Activated naive CD8-positive, alpha-beta T cell treated with anti-CD3 and anti-CD28 coated beads for 36 hours (primary cell): ENCODE measurements at places on chromosomes 5 and 9. TPM values are rescaled to one million over a fixed set of nuclear protein-coding genes. Genes with fewer than 3 reads are reported as not detected.

- DNase-seq: no peak
Observed at GRCh38 chr5:57586649-57587048, 104.0 kb upstream of the ACTBL2 start.

DNA sequence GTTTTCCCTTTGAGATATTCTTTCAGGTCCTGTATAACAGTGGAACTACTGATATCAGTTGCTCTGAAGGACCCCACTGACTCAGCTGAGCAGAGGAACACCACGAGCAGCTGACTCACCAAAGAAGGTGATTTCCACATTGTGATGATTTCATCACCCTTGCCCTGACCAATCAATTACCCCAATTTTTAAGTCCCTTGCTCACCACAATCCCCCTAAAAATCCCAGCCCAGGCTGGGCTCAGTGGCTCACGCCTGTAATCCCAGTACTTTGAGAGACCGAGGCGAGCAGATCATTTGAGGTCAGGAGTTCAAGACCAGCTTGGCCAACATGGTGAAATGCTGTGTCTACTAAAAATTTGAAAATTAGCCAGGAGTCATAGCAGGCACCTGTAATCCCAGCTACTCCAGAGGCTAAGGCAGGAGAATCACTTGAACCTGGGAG is 125.3 kb upstream of the ABCA1 start:
- peak; percentile 50 for DNase-seq

NUTM2G gene
- total RNA-seq: not detected

DNA sequence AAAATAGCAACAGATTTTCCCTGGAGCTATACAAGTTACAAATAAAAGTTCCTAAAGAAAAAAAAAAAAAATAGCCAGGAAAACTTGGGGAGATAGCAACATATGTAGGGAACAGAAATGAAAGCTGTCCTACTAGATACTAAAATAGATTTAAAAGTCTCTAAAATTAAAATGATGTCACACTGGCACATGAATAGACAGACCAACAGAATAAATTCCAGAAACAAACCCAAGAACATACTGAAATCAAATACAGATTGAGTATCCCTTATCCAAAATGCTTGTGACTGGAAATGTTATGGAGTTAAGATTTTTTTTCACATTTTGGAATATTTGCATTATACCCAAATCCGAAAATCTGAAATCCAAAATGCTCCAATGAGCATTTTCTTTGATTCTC is 23.8 kb downstream of the GOLPH3 start:
- no peak for DNase-seq

DNA sequence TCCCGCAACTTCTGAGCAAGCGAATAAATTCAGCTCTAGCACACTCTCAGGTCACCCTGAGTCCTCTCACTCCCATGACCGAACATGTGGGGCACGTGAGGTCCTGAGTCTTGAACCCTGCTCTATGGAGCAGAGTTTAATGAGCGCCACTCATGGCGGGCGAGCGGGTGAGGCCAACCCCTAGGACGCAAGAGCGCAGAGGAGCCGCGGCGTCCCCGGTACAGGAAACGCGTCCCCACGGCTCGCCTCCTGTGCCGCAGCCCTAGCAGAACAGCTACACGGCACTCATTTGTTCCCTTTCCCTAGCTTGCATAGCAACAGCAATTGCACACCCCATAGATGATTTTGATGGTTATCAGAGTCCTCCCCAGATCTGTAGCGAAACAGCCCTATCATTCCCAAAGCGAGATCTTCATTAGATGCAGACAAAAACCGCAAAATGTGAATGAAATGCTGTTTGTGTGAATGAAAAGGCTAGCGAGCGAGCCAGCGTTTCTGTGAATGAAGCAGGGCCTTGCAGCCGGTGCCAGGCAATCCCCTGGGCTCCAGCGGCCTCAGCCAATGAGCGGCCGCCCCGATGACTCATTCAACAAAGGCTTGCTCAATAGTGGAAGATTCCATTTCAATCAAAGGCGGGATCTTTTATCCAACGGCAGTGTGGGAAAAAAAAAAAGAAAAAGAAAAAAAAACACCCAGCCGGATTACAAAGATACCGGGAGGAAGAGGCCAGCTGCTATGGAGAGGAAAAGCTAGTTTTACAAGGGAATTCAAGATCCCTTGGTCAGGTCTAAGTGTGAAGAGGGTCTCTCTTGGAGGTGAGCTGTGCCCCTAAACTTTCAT is 1.5 kb upstream of the SHC3 start:
- peak; percentile 71 for DNase-seq

OBP2B gene
- not detected for total RNA-seq

IFNA21 gene
- total RNA-seq: not detected
